Stimulated activated CD4-positive, alpha-beta T cell treated with anti-CD3 and anti-CD28 coated beads, Interleukin-15, amount 100 ng/mL, for 1 hour (primary cell): ENCODE measurements at places on chromosomes 6 and 20.

DNA sequence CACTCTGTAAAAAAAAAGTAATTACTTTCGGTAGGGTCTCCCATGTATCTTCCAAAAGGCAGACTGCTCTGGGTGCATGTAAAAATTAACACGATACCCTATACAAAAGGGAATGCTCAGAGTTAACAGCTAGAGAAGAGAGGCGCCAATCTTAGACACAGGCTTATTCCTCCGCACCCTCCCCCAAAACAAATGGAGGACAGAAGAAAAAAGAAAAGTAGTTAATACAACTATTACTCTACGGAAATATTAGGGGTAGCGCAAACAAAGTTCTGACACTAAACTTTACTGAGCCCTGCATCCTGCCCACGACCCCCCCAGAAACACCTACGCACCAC, 331 bp upstream of the UFL1 start:
- no peak for DNase-seq

DNA sequence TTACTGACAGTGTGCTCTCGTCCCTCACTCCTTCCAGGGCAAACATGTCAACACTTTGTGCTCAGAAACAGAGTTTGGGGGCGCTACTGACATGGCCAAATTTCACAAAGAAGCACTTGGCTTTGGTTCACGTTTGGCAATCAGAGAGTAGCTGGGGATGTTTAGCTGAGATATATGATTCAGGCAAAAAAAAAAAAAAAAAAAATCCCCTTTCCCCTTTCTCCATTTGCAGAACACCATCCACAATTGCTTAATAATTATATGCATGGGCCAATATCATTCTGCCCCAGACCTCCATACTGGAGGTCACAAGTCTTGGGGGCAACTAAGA, 128.4 kb upstream of the ADGRF1 start:
- DNase-seq = no peak

GRCh38 chr6:11231564-11232192, 790 bp downstream of the NEDD9 start:
- no peak for DNase-seq

GRCh38 chr20:41261790-41262717, 55.5 kb downstream of the ZHX3 start:
- DNase-seq = no peak

DNA sequence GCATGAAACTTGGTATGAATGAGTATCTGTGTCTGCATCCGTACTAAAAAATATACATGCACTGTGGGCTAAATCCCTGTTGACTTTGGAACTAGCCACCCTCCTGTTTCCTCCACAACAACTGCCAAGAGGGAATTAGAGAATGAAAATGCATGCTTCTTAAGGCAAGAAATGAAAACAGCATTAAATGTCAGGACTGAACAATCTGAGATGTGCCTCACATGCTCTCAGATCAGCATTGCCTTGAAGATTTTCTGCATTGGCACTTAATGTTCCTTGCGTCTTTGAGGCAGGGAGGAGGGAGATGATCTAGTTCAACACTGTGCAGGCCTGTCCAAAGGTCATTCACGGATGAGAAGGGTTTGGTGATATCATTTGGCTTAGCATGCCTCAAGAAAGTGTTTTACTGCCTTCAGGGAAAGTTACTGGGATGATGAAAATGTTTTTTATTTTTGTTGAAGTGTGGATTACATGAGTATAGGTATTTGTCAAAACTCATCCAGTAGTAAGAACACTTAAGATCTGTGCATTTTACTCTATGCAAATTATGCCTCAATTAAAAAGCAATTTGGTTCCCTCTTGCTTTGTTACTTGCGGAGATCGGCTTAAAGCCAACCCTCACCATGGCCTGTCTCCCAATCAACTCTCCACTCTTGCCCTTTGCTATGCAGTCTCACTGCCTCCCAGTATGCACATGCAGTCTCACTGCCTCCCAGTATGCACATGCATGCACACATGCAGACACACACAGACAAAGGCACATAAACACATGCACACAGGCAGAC, 47.5 kb upstream of the RIN2 start:
- no peak for DNase-seq

GRCh38 chr6:108309844-108310243, 15.0 kb downstream of the AFG1L start:
- DNase-seq = no peak

DNA sequence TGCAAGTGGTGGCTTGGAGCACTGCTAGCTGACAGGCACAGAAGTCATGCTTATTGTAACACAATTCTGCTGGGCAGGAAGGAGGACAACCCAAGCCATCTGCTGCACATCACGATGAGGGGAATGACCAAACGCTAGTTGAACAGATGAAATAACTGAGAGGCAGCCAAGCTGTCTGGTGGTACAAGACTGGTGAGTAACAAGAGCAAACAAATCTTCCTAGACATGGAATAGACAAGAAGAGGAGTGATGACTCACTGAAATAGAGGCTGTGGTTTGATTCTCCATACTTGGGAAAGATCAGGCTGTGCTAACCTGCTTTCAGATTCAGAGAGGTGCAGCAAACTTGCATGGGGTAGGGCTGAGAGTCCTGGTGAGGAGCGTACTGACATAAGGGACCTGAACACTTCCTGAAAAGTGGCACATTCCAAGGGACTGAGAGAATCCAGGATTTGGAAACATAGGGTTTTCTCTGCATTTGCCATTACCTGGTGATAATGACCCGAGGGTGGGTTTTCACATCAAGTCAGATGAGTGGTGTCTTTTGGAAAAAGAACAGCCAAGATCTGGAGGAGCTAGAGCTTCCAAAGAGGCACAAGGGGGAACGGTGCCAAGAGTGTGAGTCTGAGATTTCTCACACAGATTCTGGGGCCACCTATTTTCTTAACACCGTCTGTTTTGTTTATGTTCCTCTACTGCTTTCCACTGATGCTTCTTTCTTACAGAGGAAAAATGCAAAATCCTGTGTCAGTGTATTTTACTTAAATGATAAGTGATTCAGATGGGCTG, 60.0 kb downstream of the PRL start:
- DNase-seq = no peak

- no peak for DNase-seq
Measured at GRCh38 chr6:162344646-162345010, 382.9 kb downstream of the PRKN start.

DNA sequence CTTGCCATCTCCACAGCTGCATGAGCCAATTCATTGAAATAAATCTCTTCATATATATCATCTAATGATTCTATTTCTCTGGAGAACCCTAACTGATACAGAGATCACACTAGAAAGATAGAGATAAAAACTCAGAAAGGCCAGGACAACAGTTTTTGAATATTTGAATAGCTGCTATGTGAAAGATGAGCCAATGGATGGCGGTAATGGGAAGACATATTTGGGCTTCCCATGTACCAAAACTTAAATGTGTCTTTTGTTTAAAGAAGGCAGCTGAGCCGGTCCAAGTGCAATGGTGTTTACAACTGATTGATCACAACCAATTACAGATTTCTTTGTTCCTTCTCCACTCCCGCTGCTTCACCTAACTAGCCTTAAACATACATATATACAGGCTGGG, 35.1 kb downstream of the SGK1 start:
- no peak for DNase-seq

DNA sequence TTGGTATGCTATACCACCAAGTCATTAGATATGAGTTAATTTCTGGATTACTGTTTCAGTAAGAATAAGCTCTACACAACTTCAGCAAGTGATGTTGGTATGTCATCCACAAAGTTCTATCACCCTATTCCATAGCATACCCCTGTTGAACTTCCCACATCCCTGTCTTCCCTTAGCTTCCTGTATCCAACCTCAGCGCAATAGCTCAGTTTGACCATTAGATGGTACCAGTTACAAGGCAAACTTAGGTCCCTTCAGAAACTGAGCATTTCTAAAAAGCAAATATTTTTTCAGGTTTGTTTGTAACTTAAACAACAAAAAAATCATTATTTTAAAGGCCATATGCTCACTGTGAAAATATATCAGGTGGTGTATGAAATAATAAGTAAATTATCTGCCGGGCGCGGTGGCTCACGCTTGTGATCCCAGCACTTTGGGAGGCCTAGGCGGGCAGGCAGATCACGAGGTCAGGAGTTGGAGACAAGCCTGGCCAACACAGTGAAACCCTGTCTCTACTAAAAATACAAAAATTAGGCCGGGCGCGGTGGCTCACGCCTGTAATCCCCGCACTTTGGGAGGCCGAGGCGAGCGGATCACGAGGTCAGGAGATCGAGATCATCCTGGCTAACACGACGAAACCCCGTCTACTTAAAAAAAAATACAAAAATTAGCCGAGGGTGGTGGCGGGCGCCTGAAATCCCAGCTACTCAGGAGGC, 8.8 kb upstream of the MOG start:
- no peak for DNase-seq

DNA sequence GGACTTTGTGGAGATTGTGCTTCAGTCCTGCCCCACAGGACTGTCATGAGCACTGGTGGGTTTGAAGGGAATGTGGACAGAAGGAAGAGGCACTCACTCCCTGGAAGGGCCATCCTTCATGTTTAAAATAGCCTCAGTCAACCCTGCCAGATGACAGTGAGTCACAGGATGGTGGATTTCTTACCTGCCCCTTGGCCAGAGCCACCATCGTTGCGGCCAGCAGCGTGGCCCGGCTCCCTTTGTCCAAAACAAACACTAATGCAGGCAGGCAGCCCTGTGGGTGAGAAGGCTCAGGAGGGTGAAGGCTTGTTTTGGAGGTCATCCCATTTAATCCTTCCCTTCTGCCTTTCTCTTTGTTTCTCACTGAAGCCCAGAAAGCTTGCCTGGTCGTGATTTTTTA, 422.7 kb downstream of the CD83 start:
- no peak for DNase-seq

DNA sequence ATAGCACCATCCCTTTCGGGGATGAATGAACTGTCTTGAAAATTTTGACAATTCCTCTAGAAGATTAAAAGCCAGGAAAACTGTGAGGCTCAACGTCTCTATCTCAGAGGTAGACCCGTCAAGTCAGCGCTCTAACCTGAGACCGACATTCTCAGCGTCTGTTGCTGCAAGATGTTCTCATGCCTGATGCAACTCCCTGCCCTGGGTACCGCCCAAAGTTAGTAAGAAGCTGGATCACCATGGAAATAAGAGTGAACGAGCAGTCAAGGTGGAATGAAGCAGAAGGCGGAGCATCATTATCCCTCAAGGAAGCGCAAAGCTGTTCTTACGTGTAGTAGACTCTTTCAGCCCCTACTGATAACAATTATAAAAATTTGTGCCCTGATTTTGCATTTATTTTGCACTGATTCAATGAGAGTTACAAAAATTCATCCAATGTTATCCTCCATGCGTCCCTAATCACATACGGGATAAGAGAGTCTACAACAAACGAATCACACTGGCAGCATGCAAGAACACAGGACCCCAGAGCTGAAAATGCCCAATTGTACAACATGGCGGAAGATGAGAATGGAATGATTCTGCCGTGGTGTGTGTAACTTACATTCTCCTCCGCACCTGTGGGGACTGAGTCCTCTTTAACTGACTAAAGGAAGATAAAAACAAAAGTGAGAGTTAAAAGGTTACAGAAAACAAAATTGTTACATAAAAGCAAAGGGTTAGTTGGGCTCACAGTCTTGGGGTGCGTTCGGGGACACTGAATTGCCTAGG, 95.4 kb downstream of the BCAS1 start:
- no peak for DNase-seq

DNA sequence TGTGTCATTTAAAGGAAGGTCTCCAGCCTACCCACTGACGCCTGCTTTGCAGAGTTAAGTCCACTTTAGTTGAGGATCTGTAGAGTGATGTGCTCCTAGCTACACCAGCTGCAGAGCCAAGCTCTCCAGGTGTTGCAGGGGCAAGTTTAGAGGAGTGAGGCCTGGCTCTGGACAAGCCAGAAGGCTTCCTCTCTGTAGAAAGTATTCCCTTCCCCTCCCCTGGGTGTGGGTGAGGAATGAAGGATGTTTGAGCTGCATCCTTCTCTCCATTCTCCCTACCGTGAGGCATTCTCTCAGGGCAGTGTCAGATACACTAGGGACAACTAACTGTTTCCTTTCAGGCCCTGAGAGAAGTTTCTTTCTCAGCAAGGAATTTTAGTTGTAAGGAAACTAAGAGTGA, 66.5 kb downstream of the ELOVL5 start:
- no peak for DNase-seq

DNA sequence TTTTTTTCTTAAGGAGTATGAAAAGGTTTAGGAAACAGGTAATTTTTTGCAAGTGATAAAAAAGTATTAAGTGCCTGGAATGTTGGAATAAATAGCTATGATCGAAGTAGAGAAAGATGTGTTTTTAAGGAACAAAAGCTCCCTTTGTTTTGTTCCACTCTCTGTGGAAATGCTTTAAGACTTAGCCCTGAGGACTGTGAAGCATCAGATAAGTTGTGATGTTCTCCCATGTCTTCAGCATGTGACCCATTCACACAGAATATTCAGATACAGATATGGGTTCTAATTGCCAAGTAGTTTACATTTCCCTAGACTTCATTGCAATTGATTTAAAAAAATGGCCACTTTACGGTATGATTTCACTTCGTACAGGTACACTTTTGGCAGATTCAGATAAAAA, 80.6 kb downstream of the KCNQ5 start:
- DNase-seq = no peak

DNA sequence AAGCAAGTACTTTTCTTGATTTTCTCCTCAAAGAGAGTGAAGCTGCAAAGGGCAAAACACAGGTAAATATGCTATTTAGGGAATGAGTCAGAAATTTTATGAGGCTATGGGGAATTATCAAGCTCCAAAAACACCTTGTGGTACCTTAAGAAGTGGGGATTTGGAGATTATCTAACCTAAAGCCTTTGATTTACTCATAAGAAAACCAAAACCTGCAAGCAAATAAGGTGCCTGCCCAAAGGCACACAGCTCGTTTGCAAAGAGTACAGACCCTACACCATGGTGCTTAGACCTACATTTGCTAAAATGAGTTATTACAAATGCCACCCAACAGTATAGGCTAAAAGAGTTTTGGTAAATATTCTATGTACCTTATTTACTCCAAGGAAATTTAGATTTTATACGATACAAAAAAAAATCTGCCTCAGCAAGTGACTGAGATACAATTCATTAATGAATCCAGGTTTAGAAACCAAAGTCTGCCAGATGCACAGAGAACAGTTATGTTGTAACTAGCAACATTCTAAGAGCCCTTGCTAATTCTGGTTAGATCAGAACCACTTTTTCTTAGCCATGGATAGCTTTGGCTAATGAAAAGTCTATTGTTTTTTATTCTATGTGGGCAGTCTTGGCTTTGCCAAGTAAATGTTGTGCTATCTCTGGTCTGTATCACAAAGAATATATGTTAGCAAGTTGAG, 101.5 kb downstream of the KHDC1L start:
- DNase-seq = no peak

DNA sequence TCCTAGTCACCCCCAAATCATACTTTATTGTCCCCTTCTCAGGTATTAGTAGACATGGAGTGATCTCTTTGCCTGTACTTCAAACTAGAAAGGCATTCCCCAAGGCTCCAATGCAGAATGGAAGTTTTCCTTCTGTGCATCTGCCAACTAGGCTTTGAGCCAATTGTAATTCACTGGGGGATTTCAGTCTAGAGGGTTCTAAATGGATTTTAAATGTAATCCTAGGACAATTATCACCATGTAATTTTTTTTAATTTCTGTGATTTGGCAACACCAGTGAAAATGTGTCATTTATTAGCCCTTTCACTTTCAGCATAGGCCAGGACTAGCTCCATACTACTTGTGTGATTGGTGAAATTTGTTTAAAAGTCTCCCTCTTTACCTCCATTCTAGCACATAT, 557.6 kb upstream of the MARCKS start:
- no peak for DNase-seq
